ENCODE measurements at places on chromosomes 12 and 14.

GRCh38 chr12:80763874-80764273 is 47.2 kb downstream of the MYF5 start:
- DNase-seq = no peak

GRCh38 chr12:48586361-48586760 is 16.5 kb upstream of the LALBA start:
- DNase-seq = no peak

GRCh38 chr12:71708658-71709057 is 22.8 kb downstream of the TMEM19 start:
- DNase-seq = no peak

DNA sequence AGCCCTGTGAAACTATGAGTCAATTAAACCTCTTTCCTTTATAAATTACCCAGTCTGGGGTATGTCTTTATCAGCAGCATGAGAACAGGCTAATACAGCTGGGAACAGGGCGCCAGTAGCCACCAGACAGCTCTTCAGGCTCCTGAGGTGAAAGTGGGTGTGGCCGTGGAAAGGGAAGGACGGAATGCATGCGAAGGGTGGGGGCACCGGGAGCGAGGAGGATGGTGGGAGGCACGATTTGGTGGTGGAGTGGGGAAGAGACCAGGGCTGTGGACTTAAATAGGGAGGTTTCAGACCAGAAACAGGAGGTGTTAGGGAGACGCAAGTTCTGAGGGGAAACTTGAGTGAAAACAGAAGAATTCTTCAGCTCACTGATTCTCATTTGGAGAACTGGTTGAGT is 44.1 kb upstream of the CHST11 start:
- no peak for DNase-seq

DNA sequence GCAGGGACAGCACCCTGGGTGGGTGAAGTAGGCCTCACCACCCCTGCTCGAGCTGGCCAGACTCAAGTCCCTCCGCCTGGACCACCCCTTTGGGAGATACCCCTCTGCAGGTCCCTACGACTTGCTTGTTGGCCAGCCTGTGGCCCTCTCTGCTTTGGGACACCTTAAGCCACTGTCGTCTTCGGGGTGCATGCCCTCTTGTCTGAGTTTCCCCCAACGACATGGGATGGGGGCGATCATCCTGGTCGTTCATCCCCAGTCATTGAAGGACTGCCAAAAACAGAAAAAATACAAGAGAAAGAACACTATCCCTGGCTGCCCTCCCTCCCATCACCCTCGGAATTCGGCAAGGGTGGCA is 151.1 kb downstream of the DPF3 start:
- no peak for DNase-seq

- DNase-seq = no peak
These were observed 125.7 kb upstream of the CCDC196 start for GRCh38 chr14:66360366-66360926.

DNA sequence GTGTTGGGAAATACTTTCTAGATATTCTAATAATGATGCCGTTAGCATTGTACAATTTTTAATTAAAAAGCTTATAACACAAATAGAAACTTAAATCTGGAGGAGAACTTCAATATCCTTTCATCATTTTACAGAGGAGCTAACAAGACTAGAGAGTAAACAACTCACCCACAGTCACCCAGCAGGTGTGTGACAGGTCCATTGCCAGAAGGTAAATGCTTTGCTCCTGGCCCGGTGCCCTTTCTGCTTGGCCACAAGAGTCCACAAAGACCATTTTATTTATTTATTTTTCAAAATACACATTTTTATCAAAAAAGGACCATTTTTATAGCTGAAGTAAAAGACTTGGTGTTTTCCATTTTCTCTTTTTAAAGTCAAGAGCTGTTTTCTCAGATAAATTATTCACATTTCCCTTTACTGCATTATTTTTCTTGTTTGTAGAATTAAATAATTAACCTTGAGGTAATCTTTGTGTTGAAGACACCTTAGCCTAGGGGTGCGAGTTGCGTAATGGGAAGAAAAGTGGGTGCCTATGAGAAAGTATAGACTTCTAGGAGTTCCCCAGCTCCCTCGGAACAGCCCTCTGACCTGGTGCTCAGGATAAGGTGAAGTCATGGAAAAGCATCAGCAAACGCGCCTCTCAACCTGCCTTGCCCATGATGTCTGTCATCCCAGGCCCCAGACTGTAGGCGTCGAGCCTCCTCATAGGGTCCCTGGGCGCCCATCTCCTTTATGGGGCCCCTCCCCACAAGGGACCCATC is 26.3 kb upstream of the AMIGO2 start:
- no peak for DNase-seq

GRCh38 chr14:22689199-22689598 is 45.0 kb upstream of the OR6J1 start:
- DNase-seq = no peak

DNA sequence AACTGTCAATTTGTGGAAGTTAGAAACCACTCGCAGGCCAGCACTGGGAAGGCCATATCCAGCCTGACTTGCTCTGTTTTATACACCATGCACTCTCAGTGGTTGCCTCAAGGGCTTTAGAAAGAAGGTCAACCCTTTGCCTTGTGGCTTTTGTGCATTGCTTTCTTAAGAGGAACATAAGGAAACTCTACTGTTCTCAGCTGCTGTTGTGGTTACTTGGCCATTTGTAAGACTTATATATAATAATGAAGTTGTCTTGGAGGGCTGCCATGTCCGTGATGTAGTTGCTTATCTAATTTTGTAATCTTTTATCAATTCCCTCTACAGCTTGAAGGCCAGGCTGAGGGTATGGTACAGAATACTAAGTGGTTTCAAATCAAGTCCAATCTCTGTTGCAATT is 637.8 kb downstream of the DIO2 start:
- DNase-seq = no peak

DNA sequence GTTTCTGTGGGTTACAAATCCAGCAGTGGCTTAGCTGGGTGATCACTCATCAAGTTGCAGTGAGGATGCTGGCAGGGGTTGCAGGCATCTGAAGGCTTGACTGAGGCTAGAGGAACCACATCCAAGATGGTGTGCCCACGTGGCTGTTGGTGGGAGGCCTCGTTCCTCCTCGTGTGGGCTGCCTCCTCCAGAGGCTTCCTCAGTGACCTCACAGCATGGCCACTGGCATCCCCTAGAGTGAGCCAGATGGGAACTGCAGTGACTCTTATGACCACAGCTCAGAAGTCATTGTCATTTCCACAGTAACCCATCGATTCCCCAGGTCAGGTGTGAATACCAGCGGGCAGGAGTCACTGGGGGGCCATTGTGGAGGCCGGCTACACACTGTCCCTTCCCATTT is 17.8 kb downstream of the AACS start:
- no peak for DNase-seq

- no peak for DNase-seq
These were observed 209.6 kb downstream of the CRADD start for GRCh38 chr12:93886533-93887511.

DNA sequence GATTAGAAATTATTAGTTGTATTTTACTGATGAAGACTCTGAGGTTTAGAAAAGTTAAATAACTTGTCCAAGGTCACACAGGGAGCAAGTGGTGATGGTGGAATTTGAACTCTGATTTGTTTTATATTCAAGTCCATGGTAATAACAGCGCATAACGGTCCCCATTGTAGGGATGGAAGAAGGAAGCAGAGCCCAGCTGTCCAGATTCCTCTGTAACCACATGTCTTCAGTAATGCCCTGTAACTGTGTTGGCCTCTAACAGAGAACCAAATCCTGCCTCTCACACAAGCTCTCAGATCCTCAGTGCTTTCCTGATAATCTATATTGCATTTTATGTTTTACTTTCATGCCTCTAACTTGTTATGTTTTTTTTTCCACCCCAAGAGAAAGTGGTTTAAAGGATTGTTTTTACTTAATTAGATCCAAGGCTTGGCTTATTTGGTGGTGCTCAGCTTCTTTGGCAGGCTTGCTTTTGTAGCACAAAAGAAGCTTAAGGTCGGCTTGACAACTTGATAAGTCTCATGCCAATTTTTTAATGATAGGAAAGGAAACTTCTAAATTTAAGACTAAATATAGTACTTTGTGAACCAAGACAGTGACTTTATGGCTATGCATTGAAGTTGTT is 105.1 kb upstream of the SEL1L start:
- DNase-seq = no peak

- no peak for DNase-seq
These were observed 161.1 kb downstream of the SNAPC1 start for GRCh38 chr14:61923348-61923747.

GRCh38 chr14:95300697-95301526 is 18.8 kb downstream of the CLMN start:
- no peak for DNase-seq

DNA sequence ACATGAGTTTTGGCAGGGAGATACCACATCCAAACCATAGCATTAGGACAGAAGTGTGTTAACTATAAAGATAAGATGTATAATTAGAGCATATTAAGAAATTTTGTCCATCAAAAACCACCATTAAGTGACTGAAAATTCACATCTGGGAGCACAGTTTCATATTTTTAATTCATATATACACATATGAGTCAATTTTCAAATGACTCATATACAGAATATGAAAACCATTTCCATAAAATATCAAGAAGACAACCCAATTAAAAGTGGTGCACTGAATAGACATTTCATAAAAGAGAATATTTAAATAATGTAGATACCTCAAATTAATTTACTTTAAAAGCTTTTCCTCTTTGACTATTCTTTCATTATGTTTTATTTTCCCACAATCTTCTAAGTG is 25.3 kb downstream of the MUCL1 start:
- no peak for DNase-seq

- DNase-seq = no peak
These were observed 311.9 kb downstream of the BCL11B start for GRCh38 chr14:98959958-98960616.

GRCh38 chr12:2054091-2055018 is 1.6 kb downstream of the CACNA1C start:
- no peak for DNase-seq

- no peak for DNase-seq
These were observed 486.5 kb downstream of the EGLN3 start for GRCh38 chr14:33464254-33464962.

DNA sequence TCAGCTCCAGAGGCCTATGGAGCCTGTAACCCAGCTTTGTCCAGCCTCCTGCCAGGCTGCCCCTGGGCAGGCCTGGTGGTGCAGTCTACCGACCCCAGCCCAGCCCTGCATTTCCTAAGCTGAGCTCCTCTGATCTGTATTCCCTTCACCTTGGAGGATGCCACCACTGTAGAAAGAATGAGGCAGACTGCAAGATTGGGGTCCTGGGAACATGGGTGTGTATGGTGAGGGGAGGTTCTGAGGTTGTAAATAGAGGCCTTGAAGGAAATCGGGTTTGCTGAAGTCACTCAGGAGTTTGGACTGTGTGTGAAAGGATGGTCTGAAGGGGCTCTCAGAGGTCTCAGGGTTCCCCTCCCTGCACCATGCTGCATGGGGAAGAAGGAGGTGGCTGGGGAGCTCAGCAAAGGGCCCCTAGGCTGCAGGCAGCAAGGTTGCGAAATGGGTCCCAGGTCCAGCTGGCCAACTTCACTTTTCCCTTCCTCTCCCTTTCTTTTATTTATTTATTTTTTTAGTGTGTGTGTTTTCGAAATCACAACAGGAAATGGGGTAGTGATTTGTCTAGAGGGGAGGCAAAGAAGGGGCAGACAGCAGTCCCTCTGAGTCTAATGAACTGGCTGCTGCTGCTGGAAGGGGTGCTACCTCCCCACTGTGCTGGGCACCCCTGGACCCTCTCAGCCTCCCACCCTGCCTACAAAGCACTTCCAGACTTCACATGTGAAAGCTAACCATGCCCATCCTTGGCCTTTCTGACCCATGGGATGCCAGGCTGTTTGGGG is 1.2 kb upstream of the LRP1-AS start:
- no peak for DNase-seq

GRCh38 chr14:77153802-77154201 is 12.2 kb upstream of the ZDHHC22 start:
- DNase-seq = no peak

All from WTC11 (cell line).